ENCODE measurements at places on chromosomes 2 and 18. TPM values are rescaled to one million over a fixed set of nuclear protein-coding genes. Genes with fewer than 3 reads are reported as not detected.

- DNase-seq: no peak
Measured at GRCh38 chr2:182224669-182225068, 202.2 kb downstream of the PDE1A start.

DNA sequence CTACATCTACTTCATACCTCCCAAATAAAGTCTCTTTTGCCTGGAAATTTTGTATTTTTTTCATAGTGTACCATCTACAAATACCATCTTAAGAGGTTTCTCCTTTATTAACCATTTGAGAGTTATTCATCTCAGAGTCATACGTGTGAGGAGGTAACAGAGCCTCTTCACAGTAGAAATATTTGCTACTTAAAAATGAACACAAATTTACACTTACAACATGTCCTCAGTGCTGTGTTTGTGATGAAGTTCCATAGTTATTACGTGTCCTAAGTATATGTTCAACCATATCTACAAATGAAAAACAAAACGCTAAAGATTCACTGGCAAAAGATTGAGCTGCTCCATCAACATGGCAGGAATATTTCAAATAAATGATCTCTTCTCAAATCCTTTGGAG, 48.5 kb upstream of the HNRNPA3 start:
- no peak for DNase-seq

DNA sequence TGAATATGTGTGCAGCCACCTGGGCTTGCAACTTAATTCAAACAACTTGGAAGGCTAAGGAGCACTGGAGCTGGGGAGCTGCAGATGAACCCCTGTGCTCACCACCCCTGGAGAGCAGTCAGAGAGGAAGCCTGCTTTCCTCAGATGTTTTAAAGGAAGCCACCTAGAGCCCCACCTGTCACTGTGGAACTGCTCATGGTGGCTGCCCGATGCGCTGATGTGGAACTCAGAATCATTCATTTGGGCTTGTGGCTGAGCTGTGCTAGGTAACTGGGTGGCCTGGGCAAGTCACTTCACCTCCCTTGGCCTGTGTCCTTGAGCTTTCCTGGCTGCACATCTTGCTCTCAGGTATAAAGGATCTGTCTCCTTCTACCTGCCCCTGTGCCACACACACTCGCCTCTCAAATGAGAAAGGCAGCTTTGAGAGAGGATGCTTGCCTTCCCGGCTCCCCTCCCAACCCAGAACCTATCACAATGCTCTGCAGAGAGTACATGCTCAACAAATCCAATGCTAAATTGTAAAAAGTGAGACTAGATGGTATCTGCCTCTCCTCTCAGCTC, 41.3 kb downstream of the BCL11A start:
- no peak for DNase-seq

- no peak for DNase-seq
Measured at GRCh38 chr2:145325485-145325884, 805.6 kb upstream of the ZEB2 start.

- no peak for DNase-seq
Measured at GRCh38 chr18:23502516-23503037, 734 bp upstream of the RMC1 start.

GRCh38 chr2:221775096-221775495, 203.0 kb upstream of the EPHA4 start:
- no peak for DNase-seq

DNA sequence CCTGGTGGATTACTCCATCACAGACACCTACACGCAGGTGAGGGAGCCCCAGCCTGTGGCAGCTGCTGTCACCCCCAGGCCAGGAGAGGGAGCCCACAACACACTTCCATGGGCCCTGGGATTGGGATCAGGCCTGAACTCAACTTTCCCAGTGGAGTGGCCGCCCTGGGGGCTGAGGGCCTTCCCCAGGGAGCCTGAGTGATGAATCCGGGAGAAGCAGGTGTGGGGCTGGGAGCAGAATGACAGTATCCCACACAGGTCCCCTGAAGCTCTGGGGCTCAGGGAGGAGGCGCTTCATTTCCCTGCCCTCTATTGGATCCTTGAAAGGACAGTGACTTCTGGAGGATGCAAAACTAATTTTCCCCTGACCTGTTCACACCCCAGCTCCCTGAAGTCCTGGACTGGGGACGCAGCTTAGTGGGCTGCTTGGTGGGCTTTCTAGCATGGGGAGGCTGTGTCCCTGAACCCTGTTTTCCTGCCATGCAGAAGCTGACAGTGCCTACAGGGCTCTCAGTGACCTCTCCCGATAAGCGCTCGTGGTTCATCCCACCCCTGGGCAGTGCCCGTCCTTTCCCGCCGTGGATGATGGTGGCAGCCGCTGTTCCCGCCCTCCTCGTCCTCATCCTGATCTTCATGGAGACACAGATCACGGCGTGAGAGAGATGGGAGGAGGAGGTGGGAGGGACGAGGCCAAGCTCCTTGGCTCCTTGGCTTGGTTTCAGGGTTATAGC, 11.0 kb downstream of the SLC4A3 start:
- no peak for DNase-seq

DNA sequence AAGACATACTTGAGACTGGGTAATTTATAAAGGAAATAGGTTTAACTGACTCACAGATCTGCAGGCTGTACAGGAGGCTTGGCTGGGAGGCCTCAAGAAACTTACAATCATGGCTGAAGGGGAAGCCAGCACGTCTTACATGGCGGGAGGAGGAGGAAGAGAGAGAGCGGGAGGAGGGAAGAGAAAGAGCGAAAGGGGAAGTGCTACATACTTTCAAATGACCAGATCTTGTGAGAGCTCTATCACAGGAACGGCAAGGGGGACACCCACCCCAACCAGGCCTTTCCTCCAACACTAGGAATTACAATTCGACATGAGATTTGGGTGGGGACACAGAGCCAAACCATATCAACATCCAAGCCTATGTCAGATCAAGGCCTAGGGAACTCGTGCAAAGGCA, 24.2 kb downstream of the MYL12B start:
- DNase-seq: no peak

DNA sequence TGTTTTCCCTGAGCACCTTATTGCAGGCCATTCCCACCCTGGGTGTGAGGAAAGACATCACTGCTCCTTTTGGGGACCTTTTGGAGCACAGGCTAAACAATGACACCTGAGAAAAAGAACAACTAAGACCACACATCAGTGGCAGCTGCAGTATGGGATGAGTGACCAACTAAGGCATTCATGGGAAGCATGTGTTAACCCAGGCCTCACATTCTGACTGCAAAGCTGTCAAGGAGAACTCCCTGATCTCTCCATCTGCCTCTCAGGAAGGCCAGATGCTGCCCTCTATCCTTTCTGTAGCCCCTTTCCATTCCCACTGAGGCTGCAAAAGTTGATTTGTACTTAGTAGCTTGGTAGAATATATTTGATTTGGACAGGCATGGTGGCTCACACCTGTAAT, 277.7 kb upstream of the FBXO11 start:
- no peak for DNase-seq

The ANKRD23 gene
- 2.0 TPM for total RNA-seq

The NT5C1B gene
- not detected for total RNA-seq

The ERFE gene
- total RNA-seq: 1.9 TPM

The CYBRD1 gene
- 383 TPM for total RNA-seq
